ENCODE measurements at places on chromosomes 5 and 9. TPM values are rescaled to one million over a fixed set of nuclear protein-coding genes. Genes with fewer than 3 reads are reported as not detected.

The GRAMD2B gene
- 22.5 TPM for total RNA-seq

The SEMA4D gene
- total RNA-seq: 53.8 TPM

The ANKRD34B gene
- 0.18 TPM for total RNA-seq

The TMEM215 gene
- 0.88 TPM for total RNA-seq

The MBLAC2 gene
- 8.3 TPM for total RNA-seq

The FAM221B gene
- total RNA-seq: not detected

Measured in metanephros (tissue), 2 donors.